ENCODE measurements at places on chromosomes 7 and 10. TPM values are rescaled to one million over a fixed set of nuclear protein-coding genes. Genes with fewer than 3 reads are reported as not detected.
A peak's percentile ranks its signal among the peaks of the same experiment; 100 is the strongest.

The TMEM26 gene
- not detected for total RNA-seq

The MNX1 gene
- total RNA-seq = 0.29 TPM

The RAMP3 gene
- total RNA-seq = not detected

The TRPV5 gene
- not detected for total RNA-seq

The LRRC27 gene
- total RNA-seq = 7.9 TPM

The HOXA13 gene
- total RNA-seq = 7.4 TPM

The ST8SIA6 gene
- total RNA-seq = 0.14 TPM

The NEUROG3 gene
- total RNA-seq = 0.14 TPM

The SNX10 gene
- total RNA-seq = 38.2 TPM

The CBX3 gene
- total RNA-seq = 516 TPM

The AGBL3 gene
- not detected for total RNA-seq

DNA sequence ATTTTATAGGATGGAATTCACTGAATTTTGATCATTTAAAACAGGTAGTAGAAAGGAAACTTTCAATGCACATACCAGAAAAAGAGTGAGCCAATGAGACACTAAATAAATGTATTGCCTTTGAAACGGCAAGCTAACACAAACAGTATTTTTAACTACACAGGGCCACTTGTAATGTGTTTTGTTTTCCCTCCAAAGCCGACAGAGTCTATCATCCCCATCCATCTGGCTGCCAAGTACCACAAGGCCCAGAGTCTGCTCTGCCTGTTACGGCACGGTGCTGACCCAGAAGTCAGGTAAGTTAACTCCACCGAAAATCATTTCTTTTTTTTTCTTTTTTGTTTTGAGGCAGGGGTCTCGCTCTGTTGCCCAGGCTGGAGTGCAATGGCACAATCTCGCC lies 1.5 kb downstream of the ANKRD61 start:
- DNase-seq = no peak

- DNase-seq = peak; percentile 64
Measured at GRCh38 chr7:128459394-128459878, 3.8 kb downstream of the HILPDA start.

DNA sequence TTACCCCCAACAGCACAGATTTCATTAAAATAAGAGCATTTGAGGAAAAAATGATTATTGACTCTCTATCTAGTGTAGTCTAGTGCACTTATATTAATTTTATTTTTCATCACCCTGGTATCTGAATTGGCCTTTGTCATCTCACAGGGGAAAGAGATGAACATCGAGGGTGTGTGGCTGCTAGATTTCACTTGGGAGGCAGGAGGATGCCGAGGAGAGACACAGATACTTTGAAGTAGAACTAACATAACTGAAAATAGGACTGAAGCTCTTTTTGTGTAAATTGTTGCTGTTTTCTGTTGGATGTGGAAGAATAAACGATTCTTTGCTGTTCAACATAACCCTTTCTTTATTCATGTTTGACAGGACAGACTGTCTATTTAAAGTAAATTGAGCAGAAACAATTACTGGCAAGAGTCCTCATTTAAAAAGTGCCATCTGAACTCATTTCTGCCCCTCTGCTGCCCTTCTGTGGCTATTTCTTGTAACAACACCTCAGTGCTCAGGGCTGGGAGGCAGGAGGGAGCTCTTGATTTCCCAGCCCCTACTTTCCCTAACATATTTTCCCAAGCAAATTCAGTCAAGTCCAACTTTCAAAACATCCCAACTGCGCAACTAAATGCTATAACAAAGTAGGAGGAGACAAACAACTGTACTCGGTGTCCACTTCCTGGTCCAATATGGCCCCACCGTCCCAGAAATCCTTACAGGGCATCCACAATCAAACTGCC lies 15.6 kb downstream of the LYZL1 start:
- DNase-seq = peak; percentile 50

DNA sequence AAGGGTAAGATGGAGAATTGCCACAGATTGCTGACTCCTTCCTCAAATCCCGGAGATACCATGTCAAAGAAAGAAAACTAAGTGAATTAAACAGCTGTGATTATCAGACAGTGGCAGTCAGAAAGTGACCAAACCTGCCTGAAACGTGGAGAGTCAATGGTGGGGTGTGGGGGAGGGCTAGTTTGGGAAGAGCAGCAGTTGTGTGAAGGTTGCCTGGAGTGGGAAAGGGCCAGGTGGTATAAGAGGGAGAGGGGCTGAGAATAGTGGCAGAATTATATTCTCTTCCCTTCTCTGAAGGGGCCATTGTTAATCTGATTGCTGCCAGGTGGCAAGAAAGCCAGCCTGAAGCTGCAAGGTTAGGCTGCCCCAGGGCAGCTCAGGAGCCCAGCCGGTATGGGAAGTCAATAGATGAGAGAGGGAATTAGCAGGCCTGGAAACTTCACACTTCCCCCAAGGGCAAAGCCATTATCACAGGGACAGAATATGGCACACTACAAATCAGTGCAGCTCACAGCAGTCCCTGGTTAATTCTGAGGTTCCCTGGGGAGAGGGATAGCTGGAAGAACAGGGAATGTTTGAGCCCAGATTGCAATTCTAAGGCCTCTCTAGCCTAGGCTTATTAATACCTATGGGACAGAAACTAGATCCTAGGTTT lies 83.9 kb upstream of the ITGB1 start:
- DNase-seq = no peak

DNA sequence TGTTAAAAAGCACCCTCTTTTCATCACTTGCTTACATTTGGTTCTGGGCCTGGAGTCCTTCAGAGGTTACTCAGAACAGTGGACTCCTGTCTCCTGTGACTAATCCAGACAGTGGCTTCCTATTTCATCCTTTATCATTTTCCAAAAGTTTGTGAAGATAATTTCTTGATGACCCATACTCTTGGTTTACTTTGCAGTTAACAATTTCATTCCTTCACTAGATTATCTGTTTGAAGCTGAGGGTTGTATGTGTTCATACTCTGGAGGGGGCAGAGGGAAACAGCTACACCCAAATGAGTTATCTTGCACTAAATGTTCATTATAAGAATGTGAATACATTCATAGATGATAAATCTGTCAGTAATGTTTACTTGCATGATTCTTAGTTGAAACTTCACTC lies 124.7 kb downstream of the ZNF248 start:
- no peak for DNase-seq

GRCh38 chr7:29299086-29299485 lies 104.5 kb downstream of the CHN2 start:
- DNase-seq = no peak

- DNase-seq = no peak
Measured at GRCh38 chr7:69527706-69528105, 70.6 kb upstream of the AUTS2 start.

DNA sequence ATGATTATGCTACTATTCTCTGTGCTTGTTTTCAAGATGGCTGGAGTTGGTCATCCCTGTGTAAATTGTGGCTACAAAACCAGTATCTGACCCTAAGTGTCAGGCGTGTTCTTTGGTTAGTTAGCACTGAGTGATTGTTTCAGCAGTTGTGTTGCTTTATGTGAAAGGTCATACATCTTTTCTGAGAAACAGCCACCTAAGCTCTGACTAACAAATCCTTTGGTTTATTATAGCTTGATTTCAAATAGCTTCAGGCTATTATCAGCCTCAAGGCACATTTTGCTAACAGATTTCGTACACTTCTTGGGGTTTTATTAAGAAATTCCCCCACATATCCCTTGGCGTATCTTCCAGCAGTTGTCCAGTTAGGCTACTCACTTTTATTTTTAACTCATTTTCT lies 4.8 kb upstream of the ADRB1 start:
- no peak for DNase-seq

GRCh38 chr7:64905547-64905946 lies 2.5 kb downstream of the ZNF273 start:
- DNase-seq = no peak

- no peak for DNase-seq
Measured at GRCh38 chr7:122532406-122533269, 166.3 kb downstream of the RNF133 start.

DNA sequence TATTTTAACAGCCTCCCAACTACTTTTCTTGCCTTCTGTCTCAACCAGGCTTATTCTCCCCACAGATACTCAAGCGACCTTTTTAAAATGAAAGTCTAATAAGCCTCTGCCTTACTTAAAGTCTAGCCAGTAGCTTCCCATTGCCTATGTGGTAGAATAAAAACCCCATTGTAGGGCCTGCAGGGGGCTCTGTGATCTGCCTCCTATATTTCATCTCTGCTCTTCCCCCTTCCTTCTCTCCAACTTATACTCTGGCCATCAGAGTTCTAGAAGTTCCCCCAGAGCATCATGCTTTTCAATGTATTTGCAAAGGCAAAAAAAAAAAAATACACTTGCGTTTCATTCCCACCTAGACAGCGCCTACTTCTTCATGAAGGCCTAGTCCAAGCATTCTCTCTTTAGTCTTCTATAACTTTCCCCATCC lies 167.7 kb upstream of the ADO start:
- DNase-seq = no peak

GRCh38 chr10:71887743-71888142 lies 36.7 kb upstream of the PSAP start:
- DNase-seq = no peak

DNA sequence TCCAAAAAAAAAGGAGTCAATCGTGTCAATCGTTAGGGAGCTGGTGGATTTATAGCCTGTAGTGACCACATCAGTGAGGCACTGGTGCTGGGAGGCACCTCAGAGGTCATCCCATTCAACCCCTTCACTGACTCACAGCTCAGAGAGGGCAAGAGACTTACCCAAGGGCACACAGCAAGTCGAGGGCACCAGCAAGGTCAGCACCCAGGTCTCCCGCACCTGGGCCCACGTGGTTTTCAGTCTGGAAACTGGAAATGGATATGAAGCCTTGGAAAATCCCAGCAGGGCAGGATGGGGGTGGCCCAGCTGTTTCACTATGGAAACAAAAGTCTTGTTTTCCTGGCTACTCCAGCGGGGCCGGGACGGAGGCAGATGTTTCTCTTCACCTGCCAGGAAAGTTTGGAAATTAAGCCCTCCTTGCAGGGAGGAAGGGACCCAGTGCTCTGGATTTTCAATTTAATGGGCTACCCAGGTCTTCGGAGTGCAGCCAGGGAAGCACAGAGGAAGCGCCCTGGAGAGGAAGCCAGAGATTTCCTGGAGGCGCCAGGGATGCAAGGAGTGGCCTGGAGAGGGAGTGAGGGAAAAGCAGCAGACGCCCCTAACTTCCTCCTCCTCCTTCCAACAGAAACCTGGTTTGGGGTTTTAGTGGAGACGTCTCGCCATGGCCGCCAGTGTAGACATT lies 157.2 kb upstream of the TNRC18 start:
- no peak for DNase-seq

DNA sequence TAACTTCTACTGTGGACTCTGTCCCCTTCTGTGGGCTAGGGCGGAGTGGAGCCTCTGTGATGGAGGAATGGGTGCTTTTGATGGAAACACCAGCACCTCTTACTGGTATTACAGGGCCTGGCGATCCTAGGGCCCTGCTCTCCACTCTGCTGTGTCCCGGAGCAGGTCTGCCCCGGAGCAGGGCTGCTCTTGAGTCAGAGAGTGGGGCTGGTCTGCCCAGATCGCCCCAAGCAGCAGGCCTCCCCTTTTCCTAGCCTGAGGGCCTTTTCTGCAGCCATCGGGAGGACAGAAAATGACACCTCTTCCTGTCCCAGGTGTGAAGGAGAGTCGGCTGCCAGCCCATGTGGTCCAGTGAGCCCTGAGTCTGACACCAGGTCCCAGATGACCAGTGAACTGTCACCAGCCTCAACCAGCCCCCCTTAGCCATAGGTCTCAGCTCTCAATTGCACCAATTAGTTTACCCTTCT lies 1.4 kb downstream of the ZNF282 start:
- no peak for DNase-seq

DNA sequence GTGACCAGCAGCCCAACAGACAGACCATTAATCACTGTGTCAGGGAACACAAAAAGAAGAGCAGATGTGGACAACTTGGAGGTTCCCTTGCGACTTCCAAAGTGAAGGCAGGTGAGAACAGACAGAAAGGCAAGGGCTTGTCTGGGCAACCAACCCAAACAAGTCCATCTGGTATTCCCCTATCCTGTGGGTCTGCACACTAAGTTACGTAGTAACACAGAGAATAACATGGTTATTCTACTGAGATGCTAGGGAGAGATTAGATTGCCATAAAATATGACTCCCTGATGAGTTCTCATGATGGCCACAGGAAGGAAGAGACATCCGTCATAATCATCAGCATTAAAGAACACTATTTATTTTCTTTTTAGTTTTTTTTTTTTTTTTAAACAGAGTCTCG lies 252.2 kb downstream of the CALN1 start:
- DNase-seq = no peak

DNA sequence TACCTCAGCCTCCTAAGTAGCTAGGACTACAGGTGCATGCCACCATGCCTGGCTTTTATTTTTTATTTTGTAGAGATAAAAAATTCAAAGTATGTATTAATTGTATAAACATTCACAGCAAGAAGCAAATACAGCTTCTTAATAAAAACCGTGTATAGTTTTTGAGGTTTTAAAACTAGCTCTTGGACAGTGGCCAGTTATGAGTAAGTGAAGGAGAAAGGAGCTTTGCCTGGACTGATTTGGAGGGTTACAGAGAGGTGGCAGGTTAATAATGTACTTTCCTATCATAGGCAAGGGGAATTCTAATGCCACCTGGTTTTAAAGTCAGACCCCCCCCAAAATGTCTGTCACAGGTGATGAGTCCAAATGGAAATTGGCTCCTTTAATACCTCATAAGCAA lies 43.4 kb downstream of the ZNRF2 start:
- no peak for DNase-seq

- no peak for DNase-seq
Measured at GRCh38 chr10:677038-677437, 12.4 kb downstream of the DIP2C start.

DNA sequence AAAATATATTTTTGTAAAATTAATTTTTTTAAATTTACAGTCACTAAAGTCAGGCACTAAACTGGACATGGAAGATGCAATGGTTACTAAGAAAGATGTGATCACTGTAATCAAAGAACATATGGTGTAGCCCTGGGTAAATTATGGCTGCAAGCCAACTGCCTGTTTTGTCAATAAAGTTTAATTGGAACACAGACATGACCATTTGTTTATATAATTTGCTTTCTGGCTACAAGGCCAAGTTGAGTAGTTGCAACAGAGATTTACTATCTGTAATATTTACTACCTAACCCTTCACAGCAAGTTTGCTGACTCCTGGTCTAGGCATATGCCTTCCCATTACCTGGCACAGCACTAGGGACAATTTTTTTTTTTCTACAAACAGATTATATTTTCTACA lies 448.9 kb downstream of the ADRA2A start:
- DNase-seq = no peak

GRCh38 chr7:1238450-1238882 lies 5.8 kb downstream of the UNCX start:
- DNase-seq = no peak

DNA sequence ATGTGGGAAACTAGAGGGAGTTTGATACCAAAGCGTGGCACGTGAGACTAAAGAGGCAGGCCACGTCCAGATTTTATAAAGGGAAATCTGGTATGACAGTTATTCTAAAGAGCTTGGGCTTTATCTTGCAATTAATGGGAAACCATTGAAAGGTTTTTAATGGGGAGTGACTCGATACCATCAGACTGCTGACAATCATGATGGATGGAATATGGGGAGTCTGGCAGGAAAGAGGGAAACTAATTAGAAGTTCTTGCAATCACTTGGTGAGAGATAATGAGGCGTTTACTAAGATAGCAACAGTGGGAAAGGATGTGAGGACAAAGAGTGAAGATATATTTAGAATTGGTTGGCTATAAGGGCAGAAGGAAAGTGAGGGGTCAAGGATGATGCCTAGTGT lies 94.0 kb downstream of the MBL2 start:
- no peak for DNase-seq

GRCh38 chr10:120735773-120736371 lies 115.3 kb upstream of the WDR11 start:
- peak; percentile 13 for DNase-seq
